ENCODE measurements at places on chromosomes 6 and 20. TPM values are rescaled to one million over a fixed set of nuclear protein-coding genes. Genes with fewer than 3 reads are reported as not detected.

- no peak for DNase-seq
Measured at GRCh38 chr6:127812985-127813698, 87.7 kb downstream of the THEMIS start.

- DNase-seq = no peak
Measured at GRCh38 chr20:59030911-59031563, 1.1 kb downstream of the ATP5F1E start.

DNA sequence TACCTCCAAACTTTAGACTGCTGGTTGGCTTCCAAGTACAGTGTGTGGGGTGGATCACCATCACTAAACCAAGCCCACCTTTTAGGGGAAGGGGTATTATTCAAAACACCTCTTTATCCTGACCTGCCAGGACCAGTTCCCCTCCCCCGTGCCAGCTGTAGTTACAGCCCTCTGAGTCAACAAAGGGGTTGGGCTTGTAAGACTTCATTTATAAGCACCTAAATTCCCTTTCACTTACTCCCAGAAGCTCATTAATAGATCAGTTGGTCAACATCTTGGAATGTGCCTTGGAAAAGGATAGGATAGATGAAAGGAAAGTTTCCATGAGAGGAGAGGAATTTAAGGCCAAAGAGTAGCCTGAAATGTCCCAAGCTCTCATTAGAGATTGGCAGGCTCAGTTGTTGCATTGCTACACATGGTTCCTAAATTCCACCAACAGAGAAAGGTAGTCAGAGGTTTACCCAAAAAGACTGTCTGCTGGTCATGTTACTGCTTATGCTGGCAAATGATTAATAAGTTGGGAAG lies 59.2 kb downstream of the TNFAIP3 start:
- DNase-seq = no peak

DNA sequence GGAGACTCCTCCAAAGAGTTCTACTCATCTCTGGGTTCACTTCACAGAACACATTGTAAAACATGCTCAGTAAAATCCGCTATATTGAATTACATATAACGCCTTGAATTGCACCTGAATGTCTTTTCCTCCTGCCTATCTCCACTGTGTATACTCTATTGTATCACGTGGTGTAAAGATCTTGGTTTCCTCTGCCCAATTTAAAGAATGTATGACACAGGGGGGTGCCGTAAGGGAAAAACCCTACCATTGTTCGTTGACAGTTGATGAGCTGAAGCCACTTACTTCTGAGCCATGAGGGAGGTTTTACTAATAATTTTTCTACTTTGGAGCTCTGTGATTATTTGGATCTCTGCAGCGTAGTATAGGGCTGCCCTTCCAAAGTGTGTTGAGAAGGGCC lies 6.0 kb downstream of the ASF1A start:
- DNase-seq = no peak

DNA sequence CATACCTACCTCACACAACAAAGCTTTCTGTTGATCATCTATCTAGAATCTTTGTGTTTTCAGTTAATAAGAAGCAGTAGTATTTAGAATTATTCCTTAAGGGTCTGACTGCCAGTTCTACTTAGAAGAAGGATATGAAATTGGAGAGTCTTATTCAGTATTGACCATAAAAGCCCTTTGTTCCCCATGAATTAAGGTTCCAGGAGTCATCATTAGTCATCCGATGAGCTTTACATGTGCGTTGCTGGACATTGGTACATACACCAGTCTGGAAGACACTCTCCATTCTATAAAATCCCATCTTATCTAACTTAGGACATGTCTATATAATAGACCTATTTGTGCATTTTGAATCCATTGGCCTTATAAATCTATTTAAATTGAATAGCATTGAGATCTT lies 34.4 kb upstream of the RNF217 start:
- DNase-seq = no peak

DNA sequence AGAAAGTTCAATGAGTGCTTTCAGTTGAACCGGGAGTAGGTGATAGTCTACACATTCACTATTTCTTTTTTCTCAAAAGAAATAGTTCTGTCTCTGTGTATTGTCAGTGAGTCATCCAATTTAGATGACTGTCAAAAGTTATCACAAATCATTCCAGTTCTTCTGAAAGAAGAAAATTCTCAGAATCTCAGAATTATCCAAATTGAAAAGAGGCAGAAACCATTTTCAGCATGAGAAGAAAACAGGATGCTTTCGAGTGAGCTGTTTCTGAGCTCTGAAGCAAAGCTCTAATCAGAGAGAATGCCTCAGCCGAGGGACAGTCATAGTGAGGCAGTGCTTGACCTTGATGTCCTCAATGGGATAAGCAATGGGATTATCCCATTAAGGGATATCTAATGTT lies 97.9 kb downstream of the HUS1B start:
- DNase-seq = no peak

LHFPL5 gene
- not detected for total RNA-seq

Data from type B pancreatic cell (in vitro differentiated cells).